ENCODE measurements at places on chromosomes 6 and 20.

DNA sequence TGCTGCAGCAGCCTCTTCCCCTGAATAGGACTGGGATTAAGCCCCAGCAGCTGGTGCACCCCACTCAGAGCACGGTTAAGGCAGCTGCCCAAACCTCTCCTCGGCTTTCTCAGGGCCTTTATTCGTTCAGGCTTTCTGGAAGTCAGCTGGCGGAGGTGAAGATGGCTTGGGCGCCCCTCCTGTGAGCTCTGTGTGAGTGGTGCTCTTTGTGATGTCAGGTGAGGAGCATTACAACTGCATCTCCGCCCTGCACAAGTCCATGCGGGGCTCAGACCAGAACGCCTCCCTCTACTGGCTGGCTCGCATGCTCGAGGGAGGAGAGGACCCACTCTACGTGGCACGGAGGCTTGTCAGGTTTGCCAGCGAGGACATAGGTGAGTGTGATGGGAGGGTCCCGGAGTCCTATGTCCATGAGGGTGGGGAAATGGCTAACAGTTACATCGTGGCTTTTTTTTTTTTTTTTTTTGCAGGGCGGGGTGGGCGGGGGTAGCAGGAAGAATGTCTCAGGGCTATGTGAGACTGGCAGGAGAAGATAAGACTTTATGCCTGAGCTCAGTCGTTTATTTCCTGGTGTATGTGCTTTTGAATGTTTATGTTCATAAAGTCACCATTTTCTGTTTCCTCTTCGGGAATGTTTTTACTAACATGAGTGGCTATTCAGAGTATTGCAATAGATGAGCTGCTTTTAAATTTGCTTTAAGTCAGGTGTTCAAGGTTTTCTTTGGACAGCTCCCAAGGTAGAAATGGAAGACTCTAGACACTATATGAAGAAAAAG is 18.2 kb downstream of the WRNIP1 start:
- DNase-seq: no peak

DNA sequence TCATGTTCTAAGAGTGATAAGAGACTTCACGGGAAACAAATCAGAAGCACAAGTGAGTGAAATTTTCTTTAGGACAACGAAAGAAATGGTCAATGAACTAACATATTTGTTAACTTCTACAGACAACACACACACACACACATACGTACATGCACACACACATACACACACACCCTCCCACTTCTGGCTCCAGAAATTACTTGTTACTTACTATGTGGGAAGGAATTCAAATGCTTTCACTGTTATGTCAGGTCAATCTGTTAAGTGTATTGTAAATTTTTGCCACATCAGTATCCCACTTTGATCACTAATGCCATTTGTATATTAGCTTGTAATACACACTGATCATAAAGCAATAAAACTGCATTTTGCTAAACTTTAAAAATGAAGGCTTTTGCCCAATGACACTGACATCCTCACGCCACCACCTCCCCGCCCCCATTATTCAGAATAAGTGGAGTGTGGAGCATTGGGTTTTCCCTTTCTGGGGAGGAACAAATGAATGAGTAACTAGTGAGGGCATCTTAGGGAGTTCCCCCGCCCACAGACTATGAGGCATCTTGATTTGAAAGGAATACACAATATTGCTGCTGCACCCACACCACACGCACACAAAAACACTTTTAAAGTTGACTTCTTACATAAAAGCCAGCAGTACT is 76.2 kb downstream of the ATXN1 start:
- peak; percentile 77 for DNase-seq

- DNase-seq: no peak
Observed at GRCh38 chr20:12055161-12055560, 137.5 kb downstream of the BTBD3 start.

DNA sequence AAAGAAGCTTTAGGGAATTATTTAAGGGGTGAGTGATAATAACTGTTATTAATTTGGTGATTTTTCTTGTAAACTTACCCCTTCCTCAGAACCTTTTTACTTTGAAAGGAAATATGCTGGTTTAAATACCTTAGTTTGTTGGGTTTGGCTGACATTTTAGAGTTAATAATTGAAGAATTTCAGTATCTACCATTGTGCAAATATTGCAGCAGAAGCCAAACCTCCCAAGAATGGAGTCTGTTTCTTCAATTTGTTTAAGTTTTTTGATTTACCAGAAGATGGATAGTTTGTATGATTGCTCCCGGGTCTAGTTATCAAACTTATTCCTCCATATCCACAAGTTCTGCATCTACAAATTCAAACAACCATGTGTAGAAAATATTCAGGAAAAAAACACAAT is 77.1 kb downstream of the ATRN start:
- DNase-seq: no peak

DNA sequence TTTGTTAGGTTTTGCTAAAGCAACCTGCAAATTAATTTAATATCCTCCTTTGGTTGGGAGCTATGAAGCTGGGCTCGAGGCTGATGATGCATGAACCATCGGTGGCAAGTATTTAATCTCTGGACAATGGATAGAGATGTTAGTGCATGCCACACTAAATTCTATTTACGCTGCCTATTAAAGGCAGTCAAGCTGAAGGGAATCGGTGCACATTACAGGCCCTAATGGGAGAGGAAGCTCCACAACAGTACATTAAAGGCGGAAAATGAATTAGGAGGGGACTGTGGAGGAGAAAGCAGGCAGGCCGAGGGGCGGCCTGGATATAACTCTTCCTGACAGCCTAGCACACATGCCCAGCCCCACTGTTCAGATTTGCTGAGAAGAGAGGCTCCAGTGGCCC is 132.4 kb upstream of the MAFB start:
- no peak for DNase-seq

GRCh38 chr6:156778454-156779205 is 1.5 kb downstream of the ARID1B start:
- peak; percentile 39 for DNase-seq

DNA sequence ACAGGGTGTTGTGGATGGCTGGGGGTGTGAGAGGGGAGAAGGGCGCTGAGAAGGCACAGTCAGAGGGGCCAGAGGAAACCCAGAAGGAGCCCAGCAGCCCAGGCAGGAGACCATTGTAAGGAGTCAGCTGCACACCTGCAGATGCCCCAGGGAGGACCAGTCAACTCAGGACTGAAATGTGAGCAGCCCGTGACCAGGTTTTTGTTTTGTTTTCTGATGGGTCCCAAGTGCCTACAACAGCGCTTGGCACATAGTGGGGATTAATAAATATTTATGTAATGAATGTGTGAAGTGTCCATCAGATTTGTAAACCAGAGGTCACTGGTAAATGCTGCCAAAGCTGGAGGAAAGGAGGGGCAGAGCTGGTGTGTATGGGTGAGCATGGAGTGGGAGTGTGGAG is 30.2 kb downstream of the TRAM2 start:
- DNase-seq: no peak

GRCh38 chr6:141326925-141327324 is 805.8 kb upstream of the GJE1 start:
- no peak for DNase-seq

GRCh38 chr20:21102603-21103311 is 3.4 kb downstream of the LINC00237 start:
- peak; percentile 30 for DNase-seq

- no peak for DNase-seq
Observed at GRCh38 chr6:51456282-51456681, 631.1 kb downstream of the PKHD1 start.

DNA sequence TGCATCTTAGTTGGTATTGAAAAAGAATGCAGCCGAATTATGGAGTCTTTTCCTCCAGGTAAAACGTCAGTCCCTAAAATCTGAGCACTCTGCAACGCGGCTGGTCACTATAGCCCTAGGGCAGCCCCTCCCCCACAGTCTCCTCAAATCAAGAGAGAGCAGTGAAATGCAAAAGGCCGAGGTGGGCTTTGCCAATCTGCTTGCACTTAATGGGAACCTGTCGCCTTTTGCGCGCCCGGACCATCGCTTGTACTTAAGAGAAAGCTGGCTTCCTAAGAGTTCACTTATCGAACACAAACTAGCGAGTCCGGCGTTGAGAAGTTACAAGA is 447 bp downstream of the MCM3 start:
- DNase-seq: peak; percentile 13

DNA sequence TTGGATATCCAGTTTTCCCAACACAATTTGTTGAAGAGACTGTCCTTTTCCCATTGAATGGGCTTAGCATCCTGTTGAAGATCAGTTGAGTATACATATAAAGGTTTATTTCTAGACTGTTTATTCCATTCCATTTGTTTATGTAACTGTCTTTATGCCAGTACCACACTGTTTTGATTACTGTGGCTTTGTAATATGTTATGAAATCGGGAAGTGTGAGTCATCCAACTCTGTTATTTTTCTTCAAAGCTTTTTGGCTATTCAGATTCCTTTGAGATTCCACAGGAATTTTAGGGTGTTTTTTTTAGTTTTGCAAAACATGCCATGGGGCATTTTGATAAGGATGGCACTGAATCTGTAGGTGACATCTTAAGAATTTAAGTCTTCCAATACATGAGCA is 188.3 kb downstream of the BMP7 start:
- DNase-seq: no peak

DNA sequence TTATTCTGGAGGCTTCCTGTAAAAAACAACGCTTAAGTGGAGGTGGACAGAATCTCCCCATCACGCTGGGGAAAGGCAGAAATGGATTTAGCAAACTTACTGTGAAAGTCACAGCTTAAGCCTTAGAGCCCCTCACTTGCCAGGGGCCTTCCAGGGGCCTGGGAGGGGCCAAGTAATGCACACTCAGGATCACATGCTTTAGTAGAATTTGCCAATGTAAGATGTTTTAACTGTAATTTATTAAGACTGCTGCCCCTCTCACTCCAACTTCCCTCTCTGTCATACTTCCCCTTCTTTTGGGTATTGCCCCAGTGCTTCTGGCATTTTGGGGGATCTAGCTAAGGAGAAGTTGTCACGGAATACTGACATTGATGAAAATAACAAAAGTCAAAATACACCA is 12.6 kb upstream of the ADA start:
- DNase-seq: no peak

DNA sequence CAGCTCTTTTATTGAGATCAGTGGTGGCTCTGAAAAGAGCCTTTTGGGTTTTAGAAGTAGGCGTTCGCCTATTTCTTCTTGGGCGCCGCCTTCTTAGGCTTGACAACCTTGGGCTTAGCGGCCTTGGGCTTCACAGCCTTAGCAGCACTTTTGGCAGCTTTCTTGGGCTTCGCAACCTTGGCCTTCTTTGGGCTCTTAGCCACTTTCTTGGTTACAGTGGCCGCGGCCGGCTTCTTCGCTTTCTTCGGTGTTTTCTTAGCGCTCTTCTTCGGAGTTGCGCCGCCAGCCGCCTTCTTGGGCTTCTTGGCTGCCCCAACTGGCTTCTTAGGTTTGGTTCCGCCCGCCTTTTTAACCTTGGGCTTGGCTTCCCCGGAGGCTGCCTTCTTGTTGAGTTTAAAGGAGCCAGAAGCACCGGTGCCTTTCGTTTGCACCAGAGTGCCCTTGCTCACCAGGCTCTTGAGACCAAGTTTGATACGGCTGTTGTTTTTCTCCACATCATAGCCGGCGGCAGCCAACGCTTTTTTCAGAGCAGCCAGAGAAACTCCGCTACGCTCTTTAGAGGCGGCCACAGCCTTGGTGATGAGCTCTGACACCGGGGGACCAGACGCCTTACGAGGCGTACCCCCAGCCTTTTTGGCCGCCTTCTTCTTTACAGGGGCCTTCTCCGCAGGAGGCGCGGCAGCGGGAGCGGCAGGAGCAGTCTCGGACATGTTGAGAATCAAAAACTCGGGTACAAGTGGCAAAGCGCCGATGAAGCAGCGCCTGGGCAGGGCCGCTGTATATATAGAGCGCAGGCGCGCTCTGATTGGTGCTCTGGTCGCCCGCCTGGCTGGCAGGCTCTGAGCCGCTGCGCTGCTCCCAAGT is 31.3 kb upstream of the HFE start:
- DNase-seq: peak; percentile 87

DNA sequence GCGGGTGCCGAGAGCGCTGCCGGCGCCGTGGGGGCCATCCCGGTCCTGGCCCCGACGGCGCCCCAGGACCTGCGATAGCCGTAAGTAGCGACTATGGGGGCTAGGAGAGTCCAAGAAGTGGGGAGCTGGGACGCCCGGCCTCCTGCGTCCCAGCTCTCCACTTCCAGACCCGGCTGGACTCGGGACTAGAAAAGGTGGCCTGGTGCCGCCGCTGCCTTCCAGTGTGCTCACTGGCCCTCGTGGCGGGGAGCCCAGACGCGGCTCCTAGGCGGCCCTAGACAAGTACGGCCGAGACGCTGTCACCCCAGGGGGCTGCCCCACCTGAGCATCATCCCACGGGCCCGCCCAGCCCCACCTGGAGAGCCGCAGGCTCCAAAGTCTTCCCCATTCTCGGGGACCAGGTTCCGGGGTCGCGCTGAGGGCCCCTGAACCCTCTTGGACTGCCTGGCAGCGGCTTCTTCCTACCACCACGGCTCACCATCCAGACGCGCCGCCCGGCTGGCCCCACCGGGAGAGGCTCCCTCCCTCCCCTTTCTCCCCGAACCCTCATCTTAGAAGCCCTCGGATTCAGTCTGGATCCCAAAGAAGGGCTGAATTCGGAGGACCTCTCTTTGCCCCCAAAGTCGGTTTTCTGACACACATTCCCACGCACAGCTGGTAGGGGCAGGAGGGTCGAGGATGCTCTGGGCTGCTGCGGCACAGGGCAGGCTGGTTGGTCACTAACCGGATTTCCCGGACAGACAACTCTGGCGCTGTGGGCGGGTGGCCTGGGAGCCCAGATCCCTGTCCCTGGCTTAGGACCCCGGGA is 870 bp upstream of the MDFI start:
- no peak for DNase-seq

- DNase-seq: no peak
Observed at GRCh38 chr6:2596222-2596621, 154.5 kb downstream of the MYLK4 start.

DNA sequence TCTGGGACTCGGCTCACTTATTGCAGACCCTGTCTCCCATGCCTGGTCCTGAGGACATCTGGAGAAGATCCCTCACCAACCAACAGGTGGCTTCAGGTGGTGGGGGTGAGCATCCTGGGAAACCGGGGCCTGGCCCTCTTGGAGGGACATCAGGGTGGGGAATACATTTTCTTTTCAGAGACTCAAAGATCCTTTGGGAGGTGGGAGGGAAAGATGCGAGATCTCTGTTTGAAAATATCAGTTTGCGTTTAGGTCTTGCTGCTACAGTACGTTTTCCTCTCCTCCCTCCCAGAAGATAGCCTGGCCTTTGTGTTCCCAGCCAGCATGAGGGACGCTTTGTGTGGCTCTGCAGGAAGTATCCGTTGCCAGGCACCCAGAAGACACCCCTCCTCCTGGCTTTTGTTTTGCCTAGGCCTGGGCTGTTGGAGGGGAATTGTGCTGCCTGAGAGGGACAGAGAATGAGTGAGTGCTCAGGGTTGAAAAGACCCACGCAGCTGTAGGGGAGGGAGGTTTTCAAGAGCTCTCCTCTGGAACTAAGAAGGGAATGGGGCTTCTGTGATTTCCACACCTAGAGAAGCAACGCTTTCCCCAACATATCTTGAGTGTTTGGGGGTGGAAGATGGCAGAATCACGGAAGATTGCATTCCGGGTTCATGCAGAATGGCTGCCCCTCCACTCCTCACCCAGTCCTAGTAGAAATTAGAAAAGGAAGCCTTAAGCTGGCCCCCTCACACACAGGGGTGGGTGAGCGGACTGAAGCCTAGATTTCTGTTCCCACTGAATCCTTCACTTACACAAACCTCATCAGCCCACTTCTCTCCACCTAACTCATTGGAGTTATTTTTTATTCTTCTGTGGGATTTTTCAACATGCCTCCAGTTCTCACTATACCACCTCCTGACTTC is 22.0 kb upstream of the SLC2A12 start:
- no peak for DNase-seq

GRCh38 chr6:16338577-16339264 is 100.3 kb downstream of the GMPR start:
- no peak for DNase-seq

GRCh38 chr20:34123309-34123708 is 11.3 kb upstream of the EIF2S2 start:
- DNase-seq: no peak

GRCh38 chr20:31915491-31916280 is 36.2 kb downstream of the PDRG1 start:
- no peak for DNase-seq

All from CD4-positive, alpha-beta T cell treated with Interleukin-15 for 4 hours (primary cell).